Hippocampal formation (tissue), 2 donors: ENCODE measurements at places on chromosomes 2 and 18.

GRCh38 chr2:34188464-34189303, 589.6 kb upstream of the FAM98A start:
- no peak for DNase-seq

DNA sequence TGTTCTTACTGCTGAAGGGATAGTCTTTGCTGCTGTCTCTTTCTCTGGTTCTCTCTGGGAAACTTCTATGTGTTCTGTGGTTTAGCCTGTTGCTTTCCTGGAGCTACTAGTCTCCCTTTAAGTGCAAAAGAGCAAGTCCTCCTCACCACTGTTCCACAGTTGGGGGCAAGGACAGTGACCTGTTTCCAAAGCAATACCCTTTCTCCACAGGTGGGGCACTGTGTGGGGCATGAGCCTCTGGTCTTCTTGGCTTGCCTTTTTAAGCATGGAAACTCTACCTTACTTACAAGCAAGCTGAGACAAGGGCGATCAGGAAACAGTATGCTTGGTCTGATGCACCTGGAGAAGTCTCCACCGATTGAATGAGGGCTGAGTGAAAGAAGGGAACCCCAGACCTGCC, 156.7 kb downstream of the CPS1 start:
- DNase-seq, result no peak

DNA sequence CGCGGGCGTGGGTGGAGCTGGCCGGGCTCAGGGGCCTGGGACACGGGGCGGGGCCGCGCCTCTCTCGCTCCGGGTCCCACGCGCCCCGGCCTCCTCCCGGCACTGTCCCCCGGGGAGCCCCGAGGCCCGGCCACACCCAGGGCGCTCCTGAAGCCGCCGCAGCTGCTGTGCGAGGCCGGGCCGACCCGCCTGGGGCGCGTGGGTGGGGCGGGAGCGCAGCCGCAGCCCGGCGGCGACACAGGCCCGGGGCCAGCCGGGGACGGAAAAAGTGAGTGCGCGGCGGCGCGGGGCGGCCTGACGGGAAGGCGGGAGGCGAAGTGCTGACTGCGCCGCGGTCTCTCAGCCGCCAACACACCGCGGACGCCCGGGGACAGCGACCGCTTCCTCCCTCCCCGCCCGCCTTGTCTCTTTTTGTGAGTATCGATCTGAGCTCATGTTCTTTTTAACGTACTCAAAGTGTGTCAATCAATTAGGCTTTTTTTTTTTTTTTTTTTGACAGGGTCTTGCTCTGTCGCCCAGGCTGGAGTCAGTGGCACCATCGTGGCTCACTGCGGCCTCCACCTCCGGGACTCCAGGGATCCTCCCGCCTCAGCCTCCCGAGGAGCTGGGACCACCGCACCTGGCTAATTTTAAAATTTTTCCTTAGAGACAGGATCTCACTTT, 14.5 kb downstream of the PDCD1 start:
- DNase-seq, result no peak

- DNase-seq, result no peak
Measured at GRCh38 chr2:12162269-12163247, 416.1 kb downstream of the LPIN1 start.

DNA sequence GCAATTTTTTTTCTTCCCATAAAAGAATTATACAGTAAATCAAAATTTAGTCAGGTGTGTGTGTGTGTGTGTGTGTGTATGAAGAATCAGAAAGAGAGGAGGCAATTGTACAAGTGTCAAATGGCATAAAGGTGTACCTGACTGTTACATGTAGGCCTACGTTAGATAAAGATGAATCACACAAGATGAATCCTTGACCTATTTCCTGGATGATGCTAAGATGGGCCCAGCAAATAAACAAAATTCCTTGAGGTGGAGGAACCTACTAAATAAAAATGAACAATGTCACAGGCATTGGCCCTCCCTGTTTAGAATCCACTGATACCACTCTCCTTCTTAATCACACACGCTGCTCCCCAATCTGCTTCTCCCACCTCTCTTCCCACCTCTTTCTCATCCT, 79.7 kb upstream of the LRATD1 start:
- DNase-seq, result no peak

- DNase-seq, result no peak
Measured at GRCh38 chr2:190626641-190627210, 22.2 kb upstream of the NAB1 start.

- no peak for DNase-seq
Measured at GRCh38 chr2:220931491-220931890, 640.6 kb downstream of the EPHA4 start.

DNA sequence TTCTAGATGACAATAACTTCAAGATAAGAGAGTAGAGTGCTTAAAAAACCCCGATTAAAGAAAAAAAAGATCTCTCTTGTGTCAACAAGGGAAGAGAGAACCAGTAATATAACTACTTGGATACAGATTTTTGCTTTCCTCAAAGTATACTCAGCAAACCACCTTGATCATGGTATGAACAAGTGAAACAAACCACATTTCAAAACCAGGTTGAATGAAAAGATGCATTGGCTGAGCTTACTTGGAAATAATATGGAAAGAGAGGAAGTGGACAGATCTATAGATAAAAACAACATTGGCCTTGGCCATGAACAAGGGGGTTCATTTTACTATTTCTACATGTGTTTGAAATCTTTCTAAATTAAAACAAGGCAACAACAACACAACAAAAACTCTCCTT, 50.1 kb downstream of the ATP8B1 start:
- DNase-seq, result no peak

DNA sequence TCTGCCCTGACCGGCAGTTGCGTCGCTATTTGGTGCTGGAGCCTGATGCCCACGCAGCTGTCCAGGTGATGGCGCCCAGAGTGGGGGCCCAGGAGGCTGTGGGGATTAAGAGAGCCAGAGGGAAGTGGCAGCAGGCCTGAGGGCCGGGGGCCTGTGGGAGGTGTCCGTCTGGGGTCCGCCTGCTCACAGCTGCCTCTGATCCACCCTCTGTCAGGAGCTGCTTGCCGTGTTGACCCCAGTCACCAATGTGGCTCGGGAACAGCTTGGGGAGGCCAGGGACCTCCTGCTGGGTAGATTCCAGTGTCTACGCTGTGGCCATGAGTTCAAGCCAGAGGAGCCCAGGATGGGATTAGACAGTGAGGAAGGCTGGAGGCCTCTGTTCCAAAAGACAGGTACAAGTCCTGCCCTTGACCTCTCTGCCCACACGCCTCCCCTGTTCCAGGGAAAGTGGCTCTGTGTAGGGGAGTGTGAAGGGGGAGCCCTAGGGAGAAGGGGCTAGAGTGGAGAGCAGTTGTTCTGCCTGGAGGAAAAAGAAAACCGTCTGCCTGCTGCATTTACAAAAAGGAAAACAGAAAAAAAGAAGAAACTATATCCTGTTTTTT, 11.6 kb downstream of the STK11IP start:
- DNase-seq, result no peak

DNA sequence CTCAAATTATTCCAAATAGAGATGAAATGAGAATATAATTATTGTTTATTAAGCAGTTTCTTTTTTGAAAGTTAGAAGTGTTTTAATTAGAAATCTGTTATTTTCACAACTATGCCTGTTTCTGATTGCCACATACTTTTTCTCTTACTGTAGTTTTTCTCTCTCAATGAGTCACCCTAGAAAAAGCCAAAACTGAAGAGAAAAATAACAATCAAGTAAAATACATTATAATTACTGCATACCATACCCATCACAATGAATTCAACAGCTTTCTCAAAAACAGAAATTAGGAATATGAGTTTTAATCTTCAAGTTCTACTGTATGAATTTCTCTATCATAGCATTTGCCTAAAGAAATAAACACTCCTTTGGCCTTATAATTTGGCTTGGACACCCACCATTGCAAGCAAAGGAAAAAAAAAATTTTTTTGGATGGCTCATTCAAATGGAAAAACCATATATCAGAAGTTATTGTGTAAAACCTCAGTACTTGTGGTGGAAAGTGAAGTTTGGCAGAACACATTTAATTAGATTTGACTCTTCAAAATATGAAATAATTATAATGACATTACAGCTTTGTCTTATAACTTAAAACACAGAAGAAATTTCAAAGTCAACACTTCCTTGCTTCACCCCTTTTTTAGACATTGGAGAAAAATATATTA, 138.5 kb downstream of the DYM start:
- DNase-seq, result no peak

DNA sequence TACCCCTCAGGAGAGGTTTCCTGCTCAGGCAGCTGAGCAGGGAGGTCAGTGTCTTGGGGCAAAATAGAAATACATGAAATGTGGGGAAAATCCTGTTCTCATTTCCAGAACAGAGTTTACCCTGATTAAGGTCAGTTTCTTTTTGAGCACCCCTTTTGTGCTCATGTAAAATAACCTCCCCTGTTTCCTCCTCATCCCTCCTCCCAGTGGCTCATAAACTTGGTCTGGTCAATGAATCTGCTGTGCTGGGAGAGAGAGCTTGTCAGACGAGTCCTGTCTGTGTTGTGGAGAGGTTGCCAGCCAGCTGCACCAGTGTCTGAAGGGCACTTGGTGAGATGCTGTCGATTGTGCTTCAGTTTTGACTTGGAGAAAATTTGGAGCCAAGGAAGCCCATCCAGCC, 48.6 kb downstream of the NTSR2 start:
- DNase-seq, result no peak
